ENCODE measurements at places on chromosomes 11 and 22.

DNA sequence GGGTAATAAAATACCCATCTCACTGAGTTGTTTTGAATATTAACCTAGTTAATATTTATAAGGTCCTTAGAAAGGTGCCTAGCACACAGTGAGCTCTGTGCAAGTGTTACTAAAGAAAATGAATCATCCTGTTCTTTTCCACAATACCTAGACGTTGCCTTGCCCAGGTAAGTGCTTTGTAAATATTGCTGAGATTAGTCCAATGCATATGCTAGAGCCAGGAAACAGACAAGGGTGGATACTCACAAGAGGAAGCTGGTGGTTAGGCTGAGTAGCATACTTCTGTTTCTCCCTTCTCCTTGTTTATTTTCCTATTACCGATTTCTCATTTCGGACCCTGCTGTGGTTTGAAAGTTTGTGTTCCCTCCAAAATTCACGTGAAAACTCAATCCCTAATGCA is 58.1 kb upstream of the BARX2 start:
- DNase-seq: no peak

DNA sequence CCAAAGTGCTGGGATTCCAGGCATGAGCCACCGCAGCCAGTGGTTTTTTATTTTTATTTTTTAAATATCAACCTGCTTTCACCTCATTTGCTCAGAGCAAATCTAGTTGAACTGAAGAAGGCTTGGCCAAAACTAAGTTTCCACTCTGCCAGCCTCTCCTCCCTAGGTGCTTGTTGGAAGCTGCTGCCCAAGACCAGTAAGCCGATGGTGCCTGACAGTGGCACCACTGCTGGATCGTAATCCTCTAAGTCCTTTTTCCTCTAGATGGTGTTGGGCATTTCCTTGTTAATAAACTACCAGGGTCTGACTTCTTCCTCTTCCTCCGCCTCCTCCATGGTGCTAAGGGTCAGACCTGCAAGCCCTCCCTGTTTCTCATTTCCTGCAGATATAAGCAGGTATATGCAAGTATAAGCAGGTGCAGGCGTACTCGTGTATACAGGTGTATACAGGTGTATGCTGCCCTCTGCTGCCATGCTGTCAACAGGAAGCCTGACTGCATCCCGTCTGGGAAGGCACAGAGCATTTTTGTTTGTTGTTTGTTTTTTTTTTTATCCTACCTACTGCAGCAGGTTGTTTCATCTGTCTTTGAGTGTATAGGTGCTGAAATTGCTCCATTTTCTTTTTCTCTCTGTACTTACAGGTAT is 1.6 kb downstream of the NADSYN1 start:
- DNase-seq: no peak

DNA sequence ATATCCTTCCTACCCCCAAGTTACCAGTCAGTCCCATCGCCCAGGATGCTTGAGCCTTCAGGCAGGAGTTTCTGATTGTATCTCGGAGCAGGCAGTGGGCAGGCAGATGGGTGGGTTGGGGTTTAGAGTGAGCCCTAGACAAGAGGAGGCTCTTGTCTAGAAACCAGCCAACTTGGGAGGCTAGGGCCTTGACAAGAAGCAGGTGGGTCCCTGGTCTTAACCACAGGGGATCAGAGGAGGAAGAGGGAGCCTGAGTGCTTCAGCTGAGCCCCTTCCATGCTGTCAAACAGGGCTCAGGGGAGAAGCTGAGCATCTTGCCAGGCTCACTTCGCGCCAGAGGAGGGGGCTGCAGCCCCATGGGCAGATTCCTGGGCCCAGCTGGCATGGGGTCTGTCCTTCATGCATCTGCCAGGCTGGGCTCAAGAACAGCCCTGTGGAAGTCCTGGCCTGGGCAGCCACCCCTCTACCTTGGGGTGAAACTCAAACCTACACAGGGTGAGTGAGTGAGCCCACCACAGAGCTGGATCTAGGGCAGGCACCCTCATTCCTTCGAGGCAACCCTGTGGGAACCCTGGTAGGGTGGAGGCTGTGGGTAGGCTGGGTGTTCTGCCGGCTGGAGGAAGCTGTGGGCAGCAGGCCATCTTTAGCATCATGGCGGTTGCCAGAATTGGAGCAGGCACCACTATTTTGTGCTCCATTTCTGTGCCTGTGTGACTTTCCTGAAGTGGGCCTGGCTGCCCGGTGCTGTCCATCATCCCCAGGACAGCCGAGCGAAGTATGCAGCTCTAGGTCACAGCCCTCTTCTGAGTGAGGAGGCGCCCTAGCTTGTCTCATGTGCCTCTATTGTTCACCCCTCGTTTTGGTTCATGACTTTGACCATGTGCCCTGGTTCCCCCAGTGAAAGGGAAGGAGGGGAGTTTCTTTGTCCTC is 108.1 kb downstream of the MORC2 start:
- no peak for DNase-seq

- DNase-seq: no peak
Measured at GRCh38 chr11:86459682-86460460, 85.2 kb downstream of the CCDC81 start.

DNA sequence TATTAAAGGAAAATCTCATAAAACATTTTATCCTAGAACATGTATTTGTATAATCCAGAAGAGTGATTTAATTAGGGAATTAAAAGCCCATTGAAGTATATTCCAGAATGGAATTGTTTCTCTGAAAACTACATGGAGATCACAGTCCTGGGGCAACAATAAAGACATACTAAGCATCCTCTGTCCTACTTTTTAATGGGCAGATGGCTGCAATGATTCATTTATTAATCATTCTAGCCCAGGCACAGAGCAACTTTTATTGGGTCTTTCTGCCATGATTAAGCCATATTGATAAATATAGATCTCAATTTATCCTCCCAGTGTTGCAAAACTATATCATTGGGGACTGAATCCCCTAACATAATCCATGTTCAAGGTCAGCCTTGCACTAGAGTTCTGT is 22.0 kb downstream of the FAM181B start:
- DNase-seq: no peak

DNA sequence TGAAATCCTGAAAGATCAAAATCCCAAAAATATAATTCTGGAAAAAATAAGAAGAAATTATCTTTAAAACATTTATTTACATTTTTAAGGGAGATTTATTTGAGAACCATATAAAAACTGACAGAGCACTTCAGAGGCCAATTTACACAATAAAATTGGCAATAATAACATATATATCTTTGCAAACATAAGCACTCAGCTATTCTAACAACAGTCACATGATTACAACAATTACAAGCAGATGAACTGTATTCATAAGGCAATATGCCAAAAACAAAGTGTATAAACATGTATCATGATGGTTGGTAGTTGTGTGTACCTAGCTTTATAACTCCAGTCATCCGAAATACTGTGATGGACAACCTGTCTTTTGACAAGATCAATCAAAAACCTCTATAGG is 17.7 kb upstream of the RASSF10 start:
- no peak for DNase-seq

DNA sequence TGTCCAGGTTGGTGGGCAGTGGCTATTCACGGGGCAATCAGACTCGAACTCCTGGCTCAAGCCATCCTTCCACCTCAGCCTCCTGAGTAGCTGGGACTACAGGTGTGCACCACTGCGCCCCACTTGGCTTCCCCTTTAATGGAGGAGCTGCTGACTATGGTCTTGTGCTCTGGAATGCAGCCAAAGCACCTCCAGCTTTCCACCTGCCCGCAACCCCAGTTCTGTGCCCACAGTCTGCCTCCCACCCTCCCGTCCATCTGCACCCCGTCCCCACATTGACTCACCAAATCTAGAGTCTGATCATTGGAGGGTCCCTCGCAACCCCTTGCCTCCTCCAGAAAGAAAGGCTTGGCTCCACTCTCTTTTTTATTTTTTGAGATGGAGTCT is 41.0 kb downstream of the KCNJ4 start:
- no peak for DNase-seq

Data from activated CD4-positive, alpha-beta T cell treated with anti-CD3 and anti-CD28 coated beads, Interleukin-2, Interleukin-4, amounts not matched to agents 100 ng/mL and 50 ng/mL, durations not matched to agents 16 hours and 8 hours (primary cell).